ENCODE measurements at places on chromosomes 6 and 20.

DNA sequence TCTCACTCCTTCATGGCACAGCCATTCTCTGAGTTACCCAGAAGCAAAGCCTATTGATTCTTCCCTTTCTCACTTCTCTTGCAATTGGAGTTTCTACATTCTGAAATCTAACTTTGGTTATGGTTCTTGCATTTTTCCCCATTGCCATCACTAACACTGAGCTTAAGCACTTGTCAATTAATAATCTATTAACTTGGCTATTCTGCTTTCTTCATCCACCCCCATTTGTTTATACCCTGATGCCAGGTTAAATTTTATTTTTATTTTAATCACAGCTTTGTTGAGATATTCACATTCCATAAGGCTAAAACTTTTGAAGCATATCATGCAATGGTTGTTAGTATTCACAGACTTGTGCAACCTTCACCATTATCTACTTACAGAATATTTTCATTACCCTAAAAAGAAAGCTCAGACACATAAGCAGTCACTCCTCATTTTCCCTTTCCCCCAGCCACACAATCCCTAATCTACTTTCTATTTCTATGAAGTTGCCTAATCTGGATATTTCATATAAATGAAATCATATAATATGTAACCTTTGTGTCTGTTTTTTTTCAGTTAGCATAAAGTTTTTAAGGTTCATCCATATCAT, 222.3 kb downstream of the UBE3D start:
- DNase-seq = no peak

GRCh38 chr6:149248693-149249369, 68.7 kb upstream of the TAB2 start:
- peak; percentile 68 for DNase-seq

DNA sequence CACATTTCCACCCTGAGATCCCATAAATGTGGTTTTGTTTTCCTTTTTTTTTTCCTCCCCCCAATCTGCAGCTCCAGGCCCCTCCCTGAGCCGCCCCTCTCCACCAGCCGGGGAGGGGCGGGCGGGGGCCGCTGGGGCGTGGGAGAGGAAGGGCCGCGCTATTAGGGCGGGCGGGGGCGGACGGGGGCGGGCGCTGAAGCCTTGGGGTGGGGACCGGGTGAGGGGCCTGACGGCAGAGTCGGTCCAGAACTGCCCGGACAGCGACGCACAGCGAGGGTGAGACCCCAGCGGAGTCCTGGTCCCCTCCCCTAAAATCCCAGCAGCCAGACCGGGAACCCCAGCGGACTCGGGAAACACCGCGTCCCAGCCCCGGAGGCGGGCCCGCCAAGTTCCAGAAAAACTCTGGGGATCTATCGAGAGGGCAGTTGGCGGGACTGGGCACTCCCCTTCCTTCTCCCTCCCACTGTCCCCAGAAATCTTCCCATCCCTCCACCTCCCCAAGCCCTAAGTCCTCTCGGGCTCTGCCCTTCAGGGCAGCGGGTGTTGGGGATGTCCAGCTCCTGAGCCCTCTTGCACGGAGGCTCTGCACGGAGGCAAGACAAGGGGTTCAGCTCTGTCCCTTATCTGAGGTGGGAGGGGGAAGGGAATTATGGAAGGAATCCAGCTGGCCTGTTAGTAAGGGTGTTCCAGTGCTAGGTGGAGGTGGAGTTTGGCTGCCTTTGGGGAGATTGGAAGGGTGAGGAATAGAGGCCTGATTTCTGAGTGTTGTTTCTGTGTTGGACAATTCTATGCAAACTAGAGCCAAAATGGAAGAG, at the start of gene PRICKLE4:
TSS of gene PRICKLE4 (plus strand) at position 232 of the 815 bp plus-strand sequence. CDS start 2,692 bp downstream, outside the sequence.
- no peak for DNase-seq

DNA sequence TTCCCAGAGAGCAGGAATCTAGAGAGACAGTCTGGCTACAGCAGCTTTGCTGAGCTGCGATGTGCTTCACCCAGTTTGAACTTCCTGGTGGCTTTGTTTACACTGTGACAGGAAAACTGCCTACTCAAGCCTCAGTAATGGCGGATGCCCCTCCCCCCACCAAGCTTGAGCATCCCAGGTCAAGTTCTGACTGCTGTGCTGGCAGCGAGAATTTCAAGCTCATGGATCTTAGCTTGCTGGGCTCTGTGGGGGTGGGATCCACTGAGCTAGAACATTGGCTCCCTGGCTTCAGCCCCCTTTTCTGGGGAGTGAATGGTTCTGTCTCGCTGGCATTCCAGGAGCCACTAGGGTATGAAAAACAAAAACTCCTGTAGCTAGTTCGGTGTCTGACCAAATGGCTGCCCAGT, 91.0 kb upstream of the ESR1 start:
- peak; percentile 22 for DNase-seq

GRCh38 chr6:163404825-163405265, 9.7 kb upstream of the QKI start:
- DNase-seq = no peak

DNA sequence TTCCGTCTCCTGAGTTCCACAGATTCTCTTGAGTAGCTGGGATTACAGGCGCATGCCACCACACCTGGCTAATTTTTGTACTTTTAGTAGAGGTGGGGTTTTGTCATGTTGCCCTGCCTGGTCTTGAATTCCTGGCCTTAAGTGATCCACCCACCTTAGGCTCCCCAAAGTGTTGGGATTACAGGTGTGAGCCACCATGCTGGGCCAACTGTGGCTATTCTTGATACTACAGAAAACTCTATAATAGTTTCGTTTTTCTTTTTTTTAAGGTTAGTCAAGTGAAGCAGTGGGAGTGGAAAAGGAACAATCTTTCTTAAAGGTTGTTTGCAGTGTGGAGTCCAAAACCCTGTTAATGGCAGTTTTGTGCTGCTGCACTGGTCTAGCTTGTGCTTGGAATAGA, 84.7 kb downstream of the POPDC3 start:
- no peak for DNase-seq

DNA sequence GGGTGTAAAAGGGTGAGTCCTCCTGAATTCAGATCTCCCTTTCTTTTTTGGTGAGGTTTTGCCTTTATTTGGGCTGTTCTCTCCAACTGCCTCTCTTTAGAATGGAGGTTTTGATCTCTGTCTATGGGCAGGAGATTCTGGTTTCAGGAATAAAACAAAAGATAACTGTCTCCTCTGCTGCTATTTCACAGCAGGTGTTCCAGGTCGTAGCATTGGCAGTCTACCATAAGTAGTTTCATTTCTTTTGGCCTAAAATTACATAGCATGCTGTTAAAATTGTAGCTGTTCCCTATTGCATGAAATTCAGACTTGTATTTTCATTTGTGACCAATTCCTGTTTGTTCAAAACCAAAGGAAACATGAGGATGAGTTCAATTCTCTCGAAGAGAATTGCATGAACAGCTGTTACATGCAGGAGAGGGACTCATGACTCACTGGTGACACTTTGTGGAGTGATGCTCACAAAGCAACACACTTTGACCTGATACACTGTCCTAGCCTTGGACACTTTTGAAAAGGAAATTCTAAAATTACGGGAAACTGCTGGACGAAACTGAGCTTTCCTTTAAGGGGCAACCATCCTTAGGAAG, 76.8 kb upstream of the SIRPG start:
- DNase-seq = peak; percentile 60

- no peak for DNase-seq
Observed at GRCh38 chr6:56475736-56476457, 166.8 kb downstream of the DST start.

- peak; percentile 86 for DNase-seq
Observed at GRCh38 chr6:16322666-16323312, 84.4 kb downstream of the GMPR start.

DNA sequence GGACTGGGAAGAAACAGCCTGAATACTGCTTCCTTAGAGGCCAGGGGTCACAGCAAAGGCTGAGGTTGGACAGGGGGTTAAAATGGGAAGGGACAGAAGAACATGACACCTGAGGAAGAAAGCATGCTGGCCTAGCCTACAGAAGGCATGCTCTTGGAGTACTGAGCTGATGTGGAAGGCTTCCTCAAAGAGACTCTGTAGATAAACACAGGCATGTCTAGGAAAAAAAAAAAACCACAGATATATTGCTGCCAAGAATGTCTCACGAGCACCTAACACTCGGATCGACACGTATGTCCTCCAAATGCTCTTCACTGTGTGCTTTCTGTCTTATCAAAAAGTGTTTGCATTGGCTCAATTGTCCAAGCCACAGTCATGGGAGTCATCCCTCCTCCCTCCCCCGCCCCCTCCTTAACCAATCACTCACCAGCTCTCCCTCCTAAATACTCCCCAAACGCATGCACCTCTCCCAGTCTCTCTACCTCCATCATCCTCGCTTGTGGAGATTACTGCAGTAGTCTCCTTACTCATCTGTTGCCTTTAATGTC, 101.1 kb upstream of the LRFN2 start:
- DNase-seq = no peak

DNA sequence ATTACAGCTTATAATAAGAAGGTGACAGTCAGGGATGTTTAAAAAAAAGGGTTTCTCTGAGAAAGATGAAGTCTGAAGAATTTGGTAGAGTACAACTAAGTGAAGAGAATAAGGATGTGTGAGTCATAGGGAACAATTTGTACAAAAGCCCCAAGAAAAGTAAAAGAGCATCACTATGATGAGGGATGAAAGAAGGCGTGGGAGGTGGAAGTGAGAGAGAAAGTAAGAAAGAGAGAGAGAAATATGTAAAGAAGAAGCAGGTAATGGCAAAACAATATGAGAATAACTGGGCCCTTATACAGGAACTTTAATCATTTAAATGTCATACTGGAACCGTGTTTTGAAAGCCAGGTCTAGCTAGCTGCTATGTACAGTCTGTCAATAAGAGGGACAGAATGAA, 179.4 kb downstream of the ASCC3 start:
- no peak for DNase-seq

DNA sequence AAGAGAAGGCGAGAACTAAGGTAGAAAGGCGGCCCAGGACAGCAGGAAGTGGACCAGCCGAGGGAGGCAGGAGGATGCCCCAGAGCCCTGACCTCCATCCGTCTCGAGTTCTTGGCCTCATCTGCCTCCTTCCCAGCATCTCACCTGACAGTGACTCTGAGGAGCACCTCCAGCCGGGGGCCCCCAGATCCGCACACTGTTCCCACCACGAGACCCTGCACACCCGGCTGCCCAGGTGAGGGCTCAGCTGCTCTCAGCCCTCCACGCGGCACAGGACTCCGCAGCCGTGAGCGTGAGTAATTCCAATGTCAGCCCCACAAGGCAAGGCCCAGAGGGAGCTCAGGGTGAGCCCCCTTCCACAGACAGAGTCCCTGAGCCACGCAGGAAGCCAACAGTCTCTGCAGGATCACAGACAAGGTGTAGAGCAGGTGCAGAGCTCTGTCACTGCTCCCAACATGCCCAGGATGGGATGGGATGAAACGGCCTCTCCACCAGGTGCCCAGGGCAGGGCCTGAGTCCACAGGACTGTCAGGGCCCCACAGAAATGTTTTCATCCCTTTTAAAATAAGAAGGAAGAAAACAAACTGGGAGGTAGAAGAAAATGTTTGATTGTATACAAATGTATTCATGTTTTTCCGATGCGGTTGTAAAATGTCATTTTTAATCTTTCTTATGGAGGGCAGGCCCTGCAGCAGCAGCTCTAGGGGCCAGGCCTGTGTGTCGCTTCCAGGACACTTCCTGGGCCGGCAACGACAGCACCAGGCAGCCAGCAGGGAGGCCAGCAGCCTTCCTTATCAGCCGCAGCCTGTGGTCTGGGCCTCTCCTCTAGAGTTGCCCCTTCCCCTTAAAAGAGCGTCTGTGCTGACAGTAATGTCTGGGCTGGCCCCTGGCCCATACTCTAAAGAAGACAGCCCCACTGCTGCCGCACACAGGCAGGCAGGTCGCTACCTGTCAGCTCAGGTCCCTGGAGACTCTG, 66.9 kb downstream of the DLL1 start:
- no peak for DNase-seq

- DNase-seq = peak; percentile 70
Observed at GRCh38 chr20:46406986-46407670, 713 bp upstream of the ELMO2 start.

GRCh38 chr6:164034602-164035140, 620.2 kb downstream of the QKI start:
- DNase-seq = no peak
